ENCODE measurements at places on chromosomes 11 and 22.

DNA sequence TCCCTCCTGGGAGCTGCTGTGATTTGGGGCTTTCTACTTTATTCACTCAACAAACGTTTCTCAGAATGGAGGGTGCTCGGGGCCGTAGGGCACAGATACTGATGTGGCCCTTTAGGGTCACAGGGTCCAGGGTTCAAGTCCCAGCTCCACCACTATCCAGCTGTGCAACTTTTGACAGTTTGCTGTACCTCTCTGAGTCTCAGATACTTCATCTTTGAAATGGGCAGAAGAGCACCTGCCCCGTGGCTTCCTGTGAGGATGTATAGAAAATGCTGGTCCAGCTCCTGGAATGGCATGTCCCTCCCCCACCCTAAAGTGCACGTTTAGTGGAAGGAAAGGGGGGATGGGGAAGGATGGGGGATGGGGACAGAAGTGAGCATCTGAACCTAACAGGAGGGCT, 21.9 kb upstream of the PRR5 start:
- no peak for DNase-seq

DNA sequence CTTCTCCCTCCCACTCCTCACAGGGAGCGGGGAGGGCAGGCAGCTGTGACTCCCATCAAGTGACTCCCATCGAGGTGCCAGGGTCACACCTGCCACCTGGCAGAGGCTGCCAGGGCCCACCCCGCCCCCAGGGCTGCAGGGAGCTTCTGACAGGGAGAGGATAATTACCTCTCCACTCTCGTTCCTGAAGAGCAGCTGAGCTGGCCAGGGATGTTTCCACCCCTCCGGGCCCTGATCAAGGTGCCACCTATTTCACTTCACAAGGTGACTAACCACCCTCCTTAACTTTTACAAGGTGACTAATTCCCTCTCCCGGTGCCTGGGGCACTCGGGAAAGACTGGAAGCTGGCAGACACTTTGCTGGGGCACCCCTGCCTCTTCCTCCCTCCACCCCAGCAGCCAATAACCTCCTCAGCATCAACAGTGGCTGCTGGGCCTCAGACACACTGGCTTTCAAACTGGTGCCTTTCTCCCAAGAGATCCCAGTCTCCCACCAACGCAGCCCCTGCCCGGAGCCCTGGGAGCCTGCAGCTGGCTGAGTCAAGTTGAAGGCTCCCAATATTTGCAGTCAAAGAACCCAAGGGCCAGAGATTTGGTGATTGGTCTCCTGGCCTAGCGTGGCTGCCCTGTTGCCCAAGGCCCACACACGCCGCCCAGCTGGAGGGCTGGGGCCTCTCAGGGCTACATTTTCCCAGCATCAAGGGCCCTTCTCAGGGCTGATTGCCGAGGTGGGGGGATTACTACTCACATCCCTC, 22.0 kb upstream of the MYRF start:
- no peak for DNase-seq

- DNase-seq: no peak
Measured at GRCh38 chr22:29510542-29510941, 30.5 kb downstream of the NEFH start.

DNA sequence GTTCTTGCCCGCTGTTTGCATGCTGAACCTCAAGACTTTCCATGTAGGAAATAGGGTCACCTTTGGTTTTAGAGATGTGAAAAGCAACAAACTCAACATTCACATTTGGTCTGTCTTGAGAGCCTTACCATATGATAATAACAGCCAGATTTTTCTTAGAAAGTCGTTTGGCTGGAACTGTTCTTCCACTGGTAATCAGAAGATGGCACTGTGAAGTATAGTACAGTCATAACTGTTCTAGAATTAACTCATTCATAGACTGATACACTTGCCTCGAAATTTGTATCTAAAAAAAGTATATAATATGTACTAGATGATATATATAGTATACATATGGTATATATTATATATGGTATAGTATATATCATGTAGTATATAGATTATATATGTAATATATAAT, 12.3 kb downstream of the LUZP2 start:
- peak; percentile 18 for DNase-seq

GRCh38 chr11:17012712-17013547, 1.3 kb downstream of the PLEKHA7 start:
- DNase-seq: no peak

GRCh38 chr22:25281675-25282345, 62.4 kb downstream of the CRYBB2 start:
- no peak for DNase-seq

DNA sequence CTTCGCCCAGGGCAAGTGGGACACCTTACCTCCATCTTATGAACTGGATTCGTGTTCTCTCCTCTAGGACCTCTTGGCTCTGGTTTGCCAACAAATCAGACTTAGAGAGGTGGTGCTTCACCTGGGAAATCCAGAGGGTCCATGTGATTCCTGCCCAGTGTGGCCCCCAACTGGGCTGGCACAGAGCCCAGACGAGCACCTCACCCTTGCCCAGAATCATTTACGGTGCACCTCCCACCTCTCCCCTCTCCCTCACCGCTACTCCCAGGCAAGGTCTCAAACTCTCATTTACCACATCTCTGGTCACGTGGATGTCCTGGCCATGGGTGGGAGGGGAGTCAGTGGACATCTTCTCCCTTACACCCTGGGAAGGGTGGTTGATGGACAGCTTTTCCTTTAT, 1.1 kb downstream of the SPATA19 start:
- DNase-seq: no peak

DNA sequence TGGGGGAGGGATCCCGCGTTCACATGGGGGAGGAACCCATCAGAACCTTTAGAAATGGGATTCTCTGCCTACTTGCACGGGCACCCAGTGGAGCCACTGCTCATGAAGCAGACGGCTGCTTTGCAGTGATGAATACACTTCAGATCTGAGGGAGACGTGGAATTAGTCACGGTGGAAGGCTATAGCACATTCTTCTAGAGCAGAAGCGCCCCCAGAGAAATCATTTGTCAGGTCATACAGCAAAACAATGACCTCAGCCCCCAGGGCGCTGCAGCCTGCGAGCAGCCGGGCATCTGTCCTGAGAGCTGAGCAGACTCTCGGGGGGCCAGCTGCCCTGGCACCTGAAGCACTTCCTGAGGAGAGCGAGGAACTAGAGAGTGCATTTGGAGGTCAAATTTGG, 12.7 kb downstream of the TP53AIP1 start:
- DNase-seq: peak; percentile 97

DNA sequence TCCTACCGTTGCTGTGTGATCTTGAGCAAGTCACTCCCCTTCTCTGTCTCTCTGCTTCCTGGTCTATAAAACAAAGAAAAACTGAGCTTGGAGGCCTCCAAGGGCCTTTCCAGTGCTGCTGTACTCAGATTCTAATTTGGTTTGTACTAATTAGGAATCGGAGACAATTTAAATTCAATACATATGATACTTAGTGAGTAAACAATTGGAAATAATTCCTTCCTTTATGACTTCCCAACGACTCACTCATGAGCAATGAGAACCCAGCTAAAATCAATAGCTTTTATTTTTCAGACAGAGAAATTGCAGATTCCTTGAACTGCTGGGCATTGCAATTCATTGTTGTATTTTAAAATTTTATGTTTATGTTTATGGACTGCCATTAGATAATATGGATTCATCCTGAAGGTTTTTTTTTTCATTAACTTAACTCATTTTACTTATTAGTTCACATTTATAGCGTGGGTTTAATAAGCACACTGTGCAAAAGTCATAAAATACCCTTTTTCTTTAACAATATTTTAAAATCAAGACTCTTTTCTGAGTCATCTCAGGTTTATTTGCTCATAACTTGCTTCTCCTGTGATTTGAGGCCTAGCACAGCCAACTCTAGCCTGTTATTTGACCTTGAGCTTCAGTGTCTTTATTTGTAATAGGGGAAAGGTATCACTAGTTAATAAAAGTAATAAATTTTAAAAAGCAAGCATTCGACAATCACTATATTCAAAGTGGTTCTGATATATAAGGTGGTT, 95.8 kb downstream of the TP53I11 start:
- no peak for DNase-seq

DNA sequence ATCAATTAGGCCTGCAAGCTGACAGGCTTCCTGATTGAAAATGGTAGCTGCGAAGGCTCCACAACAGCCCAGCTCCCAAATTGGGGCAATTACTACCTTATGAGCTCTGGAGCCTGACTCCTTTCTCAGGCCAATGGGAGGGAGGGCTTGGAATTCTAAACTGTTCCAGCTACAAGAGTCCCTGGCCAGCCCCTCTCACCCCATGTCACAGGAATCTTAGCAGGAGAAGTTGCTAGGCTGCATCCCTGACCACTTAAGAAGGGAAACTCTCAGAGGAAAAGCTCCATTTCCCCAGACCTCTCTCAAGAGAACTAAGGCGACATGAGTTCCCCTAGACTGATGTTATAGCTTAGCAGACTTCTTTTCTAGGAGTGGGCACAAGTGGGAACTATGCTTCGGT, 4.9 kb downstream of the LRP4 start:
- no peak for DNase-seq

GRCh38 chr22:23531283-23531956, 48.7 kb downstream of the IGLL1 start:
- DNase-seq: no peak

DNA sequence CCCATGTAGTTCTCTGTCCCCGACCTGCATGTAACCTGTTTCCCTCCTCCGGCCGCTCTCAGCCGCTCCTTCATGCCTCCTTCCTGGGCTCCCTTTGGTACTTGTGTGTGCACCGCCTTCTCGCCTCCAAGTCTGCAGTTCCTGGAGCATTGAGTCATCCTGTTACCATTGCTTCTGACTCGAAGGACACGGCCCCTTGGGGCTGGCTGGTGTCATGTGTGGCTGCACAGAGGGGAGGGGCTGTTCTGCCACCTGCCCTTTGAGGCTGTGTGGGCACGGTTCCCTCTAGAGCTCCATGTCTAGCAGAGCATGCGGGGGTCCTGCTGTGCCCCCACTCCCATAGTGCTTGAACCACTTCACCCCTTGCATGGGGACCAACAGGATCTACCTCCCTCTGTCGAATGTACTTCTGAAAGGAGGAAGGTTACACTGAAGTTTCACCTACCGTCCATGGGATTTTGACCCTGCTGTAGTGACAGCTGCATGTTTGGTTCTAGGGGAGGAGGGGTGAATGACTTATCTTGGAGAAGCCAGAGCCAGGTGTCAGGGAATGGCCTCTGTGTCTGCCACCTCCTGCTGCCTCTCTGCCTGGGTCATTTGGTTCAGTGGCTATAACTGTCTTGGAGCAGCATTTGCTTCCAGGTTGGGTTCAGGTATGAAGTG, 39.6 kb downstream of the BCR start:
- peak; percentile 78 for DNase-seq

GRCh38 chr11:116869610-116870009, 32.2 kb upstream of the APOA1 start:
- no peak for DNase-seq

DNA sequence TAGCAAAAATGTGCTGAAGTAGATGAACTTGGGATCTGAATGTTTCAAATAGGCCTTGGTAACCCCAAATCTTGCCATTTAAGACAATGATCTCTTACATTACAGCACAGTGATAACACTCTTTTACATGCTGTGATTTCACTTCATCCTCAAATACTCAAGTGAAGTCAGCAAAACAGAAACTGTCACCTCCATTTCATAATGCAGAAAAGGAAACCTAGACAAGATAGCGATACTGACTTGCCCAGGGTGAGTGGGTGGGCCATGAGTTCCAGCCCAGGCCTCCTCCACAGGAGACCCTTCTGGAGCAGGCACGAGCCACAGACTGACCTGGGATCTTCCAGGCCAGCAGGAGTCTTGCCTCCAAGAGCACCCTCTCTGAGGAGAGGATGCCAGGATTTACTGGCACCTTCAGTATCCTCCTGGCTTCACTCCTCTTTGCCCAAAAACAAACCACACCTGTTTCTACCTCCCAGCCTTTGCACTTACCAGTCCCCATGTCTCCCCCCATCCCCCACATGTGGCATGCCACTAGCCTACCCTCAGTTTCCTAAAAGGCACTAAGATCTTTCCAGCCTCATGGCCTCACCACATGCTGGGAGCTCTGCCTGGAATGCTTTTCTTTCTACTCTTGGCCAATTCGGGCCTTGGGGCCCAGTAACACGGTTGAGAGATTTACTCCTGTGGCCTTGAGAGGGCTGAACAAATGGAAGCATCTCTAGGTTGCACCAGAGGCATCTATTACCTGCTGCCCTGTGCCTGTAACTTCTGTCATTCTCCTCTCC, 1.9 kb upstream of the DGAT2 start:
- no peak for DNase-seq
